ENCODE measurements at places on chromosomes 12 and 14.

DNA sequence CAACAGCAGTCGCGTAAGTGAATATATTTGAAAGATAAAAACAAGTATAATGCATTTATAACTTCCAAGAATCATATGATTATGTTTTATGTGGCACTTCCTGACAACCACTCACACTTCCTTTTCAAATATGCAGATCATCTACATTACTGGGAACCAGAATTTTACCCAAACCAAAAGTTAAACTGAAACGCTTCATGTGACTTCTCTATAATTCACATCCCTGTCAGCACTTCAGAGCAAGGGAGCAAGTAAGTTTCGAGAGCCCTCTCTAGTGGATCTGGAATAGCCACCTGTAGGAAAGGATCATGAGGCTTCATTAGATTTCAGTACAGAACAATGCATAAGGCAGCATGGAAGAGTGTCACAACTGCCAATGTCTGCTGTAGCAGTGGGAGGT, 13.7 kb upstream of the ALX1 start:
- no peak for DNase-seq

- no peak for DNase-seq
These were observed 898 bp upstream of the RAB15 start for GRCh38 chr14:64973026-64973442.

GRCh38 chr12:57759360-57759980, 4.6 kb downstream of the MARCHF9 start:
- DNase-seq: peak; percentile 56

- DNase-seq: no peak
These were observed 139.6 kb downstream of the PRKD1 start for GRCh38 chr14:29788093-29788492.

GRCh38 chr12:48978741-48979601, 849 bp downstream of the WNT1 start:
- DNase-seq: no peak

GRCh38 chr14:74563586-74564159, 48.4 kb downstream of the LTBP2 start:
- DNase-seq: no peak

DNA sequence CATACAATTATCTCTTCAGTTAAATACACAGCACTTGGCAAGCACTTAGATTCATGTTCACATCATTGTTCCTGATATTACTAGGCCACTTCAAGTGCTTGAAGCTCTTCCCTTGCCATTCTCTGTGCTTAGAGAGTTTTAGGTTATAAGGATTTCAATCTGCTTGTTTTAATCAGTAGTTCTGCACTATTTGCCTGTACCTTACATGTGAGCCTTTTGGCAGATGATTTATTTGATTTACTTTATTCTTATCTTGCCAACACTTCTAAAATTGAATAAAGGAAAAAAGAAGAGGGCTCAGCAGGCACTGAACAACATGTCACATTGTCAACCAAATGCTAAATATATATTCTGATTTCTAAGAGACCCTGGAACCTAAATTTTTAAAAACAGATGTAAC, 363.8 kb upstream of the USP15 start:
- DNase-seq: no peak

DNA sequence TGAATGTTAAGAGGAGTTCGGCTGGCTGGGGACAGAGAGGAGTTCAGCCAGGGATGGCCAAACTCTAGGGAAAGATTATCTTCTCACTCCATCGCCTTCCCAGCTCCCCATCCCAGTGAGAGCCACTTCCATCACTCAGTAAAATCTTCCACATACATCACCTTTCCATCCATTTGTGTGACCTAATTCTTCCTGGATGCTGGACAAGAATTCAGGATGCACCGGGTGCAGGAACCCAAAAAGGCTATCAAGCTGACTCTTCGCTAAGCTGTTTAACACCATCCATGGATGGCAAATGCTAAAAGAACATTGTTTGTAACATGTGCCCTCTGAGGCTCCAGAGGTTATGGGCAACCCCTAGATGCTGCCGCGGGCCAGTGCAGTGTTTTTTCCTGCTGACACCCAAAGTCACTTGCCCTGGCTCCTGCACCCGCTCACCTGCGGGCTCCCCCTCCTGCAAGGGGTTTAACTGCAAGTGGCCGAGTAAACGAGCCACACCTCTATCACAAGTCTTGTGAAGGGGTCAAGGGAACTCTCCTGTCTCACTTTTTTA, 216.0 kb upstream of the NPAS3 start:
- DNase-seq: no peak

DNA sequence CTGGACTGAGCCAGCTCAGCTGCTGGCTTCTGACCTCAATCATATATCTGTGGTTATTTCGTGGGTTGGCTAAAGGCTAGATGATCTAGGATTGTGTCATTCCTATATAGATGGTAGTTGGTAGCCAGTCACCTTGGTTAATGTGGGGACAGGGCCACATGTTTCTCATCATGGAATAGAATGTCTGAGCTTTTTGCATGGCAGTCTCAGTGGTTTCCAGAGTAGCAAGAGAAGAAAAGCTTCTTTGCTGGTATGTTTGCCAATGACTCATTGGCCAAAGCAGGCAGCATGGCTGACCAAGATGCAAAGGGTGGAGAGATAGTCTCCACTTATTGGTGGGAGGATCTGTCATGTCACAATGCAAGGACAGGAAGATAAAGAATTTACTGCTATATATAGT, 746.4 kb upstream of the FLRT2 start:
- DNase-seq: peak; percentile 4

DNA sequence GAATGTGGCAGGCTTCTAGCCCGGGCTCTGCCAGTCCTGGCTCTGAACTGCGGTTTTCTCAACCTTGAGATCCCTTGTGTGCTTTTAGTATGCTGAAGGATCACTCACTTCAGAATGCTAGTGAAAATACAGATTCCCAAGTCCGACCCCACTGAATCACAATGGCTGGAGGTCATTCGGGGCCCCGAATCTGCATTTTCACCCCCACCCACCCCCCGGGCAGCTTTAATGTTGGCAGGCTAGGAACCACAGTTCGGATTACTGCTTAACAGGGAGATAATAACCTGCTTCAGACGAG, 573 bp upstream of the SUSD6 start:
- peak; percentile 36 for DNase-seq

- DNase-seq: no peak
These were observed 29.8 kb upstream of the NFYB start for GRCh38 chr12:104167519-104168458.

GRCh38 chr12:126337556-126338441, 1272.6 kb downstream of the AACS start:
- no peak for DNase-seq

- DNase-seq: no peak
These were observed 595.6 kb upstream of the ATP2B1 start for GRCh38 chr12:90304231-90304630.

DNA sequence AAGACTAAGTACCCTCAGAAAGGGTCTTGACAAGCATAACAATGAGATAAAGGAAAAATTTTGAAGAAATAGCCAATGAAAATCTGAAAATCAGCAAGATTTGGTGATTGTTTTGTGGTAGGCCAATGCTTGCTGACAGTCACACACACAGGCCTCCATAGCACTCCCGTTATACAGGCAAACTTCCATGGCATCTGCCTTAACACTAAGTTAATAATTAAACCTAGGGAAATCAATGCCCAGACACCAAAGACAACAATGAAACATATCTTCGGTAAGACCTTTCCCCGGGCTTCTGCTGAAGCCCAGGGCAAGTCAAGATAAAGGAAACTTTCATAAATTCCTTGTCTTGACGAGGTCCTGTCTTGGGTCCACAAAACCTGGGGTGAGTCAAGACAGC, 18.6 kb upstream of the RERGL start:
- DNase-seq: no peak

GRCh38 chr12:66279123-66279712, 23.1 kb upstream of the HELB start:
- peak; percentile 45 for DNase-seq

DNA sequence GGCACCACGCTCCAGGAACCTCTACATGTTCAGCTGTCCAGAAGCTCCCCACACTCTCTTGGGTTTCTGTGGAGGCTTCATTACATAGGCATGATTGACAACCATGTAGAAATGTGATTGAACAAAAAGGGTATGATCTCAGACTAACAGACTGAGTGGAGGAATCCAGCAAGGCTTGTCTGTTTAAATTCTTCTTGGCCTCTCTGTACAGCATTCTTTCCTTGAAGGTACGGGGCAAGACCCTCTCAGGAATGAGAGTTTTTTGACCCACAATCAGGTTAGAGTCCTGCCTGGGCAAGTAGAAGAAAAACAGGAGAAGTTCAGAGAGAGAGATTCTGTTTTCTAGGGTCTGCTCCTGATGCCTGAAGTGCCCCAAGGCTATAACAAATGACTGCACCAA, 40.9 kb downstream of the SRGAP1 start:
- DNase-seq: no peak

- DNase-seq: peak; percentile 27
These were observed 23.5 kb downstream of the FMNL3 start for GRCh38 chr12:49683599-49684309.

DNA sequence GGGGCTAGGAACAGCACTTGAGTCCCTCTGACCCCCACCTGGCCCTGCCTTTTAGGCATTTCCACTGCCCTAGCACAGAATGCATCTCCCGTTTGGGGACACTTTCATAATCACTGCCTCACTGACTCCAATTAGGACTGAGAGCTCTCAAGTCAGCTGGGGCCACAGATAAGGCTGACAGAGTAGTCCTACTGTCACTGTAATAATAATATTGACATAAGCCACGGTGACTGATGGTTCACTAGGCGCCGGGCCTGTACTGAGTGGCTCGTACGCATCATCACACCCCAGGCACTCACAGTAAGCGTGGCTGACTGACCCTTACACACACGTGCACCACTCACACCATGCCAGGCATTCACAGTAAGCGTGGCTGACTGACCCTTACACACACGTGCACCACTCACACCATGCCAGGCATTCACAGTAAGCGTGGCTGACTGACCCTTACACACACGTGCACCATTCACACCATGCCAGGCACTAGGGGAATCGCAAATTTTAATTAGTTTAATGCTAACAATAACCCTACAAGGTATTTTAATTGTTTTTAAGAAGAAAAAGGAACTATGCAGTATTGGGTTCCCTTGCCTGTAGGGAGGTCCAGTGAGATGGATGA, 87.7 kb downstream of the CHGA start:
- no peak for DNase-seq

- DNase-seq: no peak
These were observed 11.3 kb upstream of the KCNH3 start for GRCh38 chr12:49527361-49528130.

DNA sequence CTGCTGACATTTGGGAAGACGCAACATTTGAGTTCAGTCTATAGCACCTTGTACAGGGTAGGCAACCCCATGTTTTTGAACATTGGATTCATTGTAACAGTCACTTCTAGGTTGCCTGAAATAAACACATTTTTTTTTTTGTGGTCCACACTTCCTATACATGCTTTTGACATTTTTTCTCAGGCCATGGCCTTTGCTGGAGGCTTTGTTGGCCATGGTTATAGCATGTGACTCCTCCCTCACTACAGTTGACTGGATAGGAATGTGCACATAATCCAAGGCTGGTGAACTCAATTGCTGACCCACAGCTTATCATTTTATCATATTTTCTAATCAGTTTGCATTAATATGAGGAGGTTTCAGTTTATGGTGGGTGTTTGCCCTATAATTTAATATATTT, 60.6 kb downstream of the TMEM117 start:
- DNase-seq: no peak

DNA sequence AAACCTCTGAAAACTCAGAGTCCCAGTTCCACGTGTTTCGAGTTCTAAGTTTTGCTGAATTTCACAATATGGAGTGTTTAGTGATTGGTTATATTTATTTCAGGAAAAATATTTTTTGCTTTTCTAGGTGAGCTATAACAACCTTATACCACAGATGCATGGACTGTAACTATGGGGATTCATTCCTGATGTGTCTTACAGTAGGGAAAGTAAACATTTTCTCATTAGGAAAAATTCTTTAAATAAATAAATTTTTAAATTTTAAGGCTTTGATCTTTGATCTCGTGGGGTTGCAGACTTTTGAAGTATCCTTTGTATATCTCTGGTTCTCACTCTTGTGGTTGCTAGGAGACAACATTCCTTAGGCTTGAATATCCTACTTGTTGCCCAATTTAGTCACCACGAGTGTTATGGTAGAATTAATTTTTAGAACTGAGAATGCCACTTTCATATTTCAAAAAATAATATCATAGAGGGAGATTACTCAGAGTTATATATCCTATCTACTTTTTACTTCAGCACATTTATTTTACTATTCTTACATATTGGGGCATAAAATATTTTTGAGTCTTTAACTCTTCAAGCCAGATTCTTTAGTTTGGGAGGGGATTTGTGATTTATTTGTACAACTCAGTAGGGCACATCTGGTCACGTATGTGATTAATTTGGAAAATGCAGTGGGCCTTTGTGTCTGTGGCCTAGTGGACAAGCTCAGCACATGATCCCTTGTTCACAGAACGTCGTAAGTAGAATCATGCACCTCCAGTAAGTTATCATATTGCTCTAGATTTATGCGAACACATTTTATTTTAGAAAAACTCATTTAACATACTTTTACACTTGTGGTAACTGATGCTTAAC, 224.0 kb downstream of the TTC6 start:
- DNase-seq: peak; percentile 48

GRCh38 chr14:89315493-89316470, 101.3 kb downstream of the FOXN3 start:
- no peak for DNase-seq

DNA sequence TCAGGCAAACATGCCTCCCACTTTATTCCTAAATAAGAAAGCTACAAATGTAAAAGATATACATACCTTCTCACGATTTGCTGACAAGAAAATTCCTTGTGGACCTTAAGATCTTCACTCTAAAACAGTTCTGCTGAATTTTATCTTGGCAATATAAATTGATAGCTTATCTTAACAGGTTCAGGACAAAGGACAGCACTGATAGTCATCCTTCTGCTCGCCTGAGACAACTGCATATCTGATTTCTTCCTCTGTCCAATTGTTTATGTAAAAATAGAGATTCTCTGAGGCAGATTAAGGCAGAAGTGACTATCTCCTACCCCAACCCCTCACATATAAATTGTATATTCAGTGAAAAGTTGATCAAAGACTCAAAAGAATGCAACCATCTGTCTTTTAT, 44.9 kb downstream of the CAPZA3 start:
- DNase-seq: no peak

GRCh38 chr12:13278249-13278787, 81.8 kb downstream of the EMP1 start:
- peak; percentile 64 for DNase-seq

- DNase-seq: peak; percentile 17
These were observed 24.5 kb downstream of the JDP2 start for GRCh38 chr14:75452324-75452723.

GRCh38 chr12:131530041-131530332, 180.9 kb upstream of the SFSWAP start:
- DNase-seq: no peak

All from ELR (cell line).